ENCODE measurements at places on chromosomes 6 and 20.

DNA sequence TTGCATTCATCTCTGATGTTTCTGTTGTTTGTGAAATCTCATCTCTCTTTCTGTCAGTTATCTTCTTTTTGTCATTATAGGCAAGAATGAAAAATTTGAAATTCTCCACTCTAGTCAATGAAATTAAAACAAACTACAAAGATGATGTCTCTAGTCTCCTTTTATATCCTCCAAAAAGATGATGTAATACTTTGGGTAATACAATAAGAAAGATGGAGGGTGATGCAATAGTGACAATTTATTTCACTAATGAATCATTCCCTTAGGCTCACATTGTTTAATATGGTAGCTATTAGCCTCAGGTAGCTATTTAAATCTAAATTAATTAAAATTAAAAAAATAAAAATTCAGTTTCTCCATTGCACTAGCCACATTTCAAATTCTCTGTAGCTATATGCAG lies 145.4 kb downstream of the UST start:
- no peak for DNase-seq
- H3K4me1 ChIP-seq, result peaks cover 19% of the 10 kb centered on the region
- H3K27me3 ChIP-seq, result no peaks in the 10 kb centered on the region
- H3K27ac ChIP-seq, result no peak overlapping the region

DNA sequence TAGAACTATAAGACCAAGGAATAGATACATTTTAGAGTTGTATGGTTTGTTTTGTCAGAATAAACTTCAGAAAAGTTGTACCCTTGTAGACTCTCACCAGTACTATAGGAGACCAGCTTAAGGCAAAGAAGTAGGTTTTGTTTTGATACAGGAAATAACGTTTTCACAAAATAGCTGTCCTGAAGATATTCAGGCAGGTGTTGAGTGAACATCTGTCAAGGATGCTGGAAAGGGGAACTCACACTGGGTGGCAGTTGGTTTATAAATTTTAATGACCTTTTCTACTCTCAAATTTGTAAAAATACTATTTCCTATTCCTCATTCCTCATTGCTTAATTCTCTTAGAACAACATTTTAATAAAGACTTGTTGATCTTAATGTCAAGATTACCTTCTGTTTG lies 174.0 kb upstream of the MAN1A1 start:
- H3K4me1 ChIP-seq, result no peaks in the 10 kb centered on the region
- H3K27ac ChIP-seq, result no peak overlapping the region
- no peaks in the 10 kb centered on the region for H3K27me3 ChIP-seq
- H3K36me3 ChIP-seq, result no peaks in the 10 kb centered on the region

DNA sequence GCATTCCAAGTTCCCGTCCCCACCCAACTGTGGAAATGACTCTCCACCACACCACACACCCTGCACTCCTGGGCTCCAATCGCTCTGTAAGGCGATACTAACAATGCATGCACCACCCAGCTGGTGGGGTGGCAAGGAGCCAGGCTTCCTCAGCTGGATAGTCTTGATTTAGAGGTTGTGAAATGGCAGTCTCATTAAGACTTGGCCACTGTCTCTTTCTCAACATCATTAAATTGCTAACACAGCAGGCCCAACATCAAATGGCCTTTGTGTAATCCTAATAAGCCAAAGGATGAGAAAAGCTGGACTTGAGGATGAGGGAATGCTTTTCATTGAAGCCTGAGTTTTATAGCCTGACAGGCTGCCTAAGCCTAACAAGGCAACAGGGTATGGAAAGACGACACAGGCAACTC lies 223.7 kb downstream of the GMDS start:
- no peak overlapping the region for H3K4me3 ChIP-seq
- H3K36me3 ChIP-seq, result no peaks in the 10 kb centered on the region
- H3K27me3 ChIP-seq, result no peaks in the 10 kb centered on the region
- no peaks in the 10 kb centered on the region for H3K4me1 ChIP-seq
- H3K27ac ChIP-seq, result no peak overlapping the region

DNA sequence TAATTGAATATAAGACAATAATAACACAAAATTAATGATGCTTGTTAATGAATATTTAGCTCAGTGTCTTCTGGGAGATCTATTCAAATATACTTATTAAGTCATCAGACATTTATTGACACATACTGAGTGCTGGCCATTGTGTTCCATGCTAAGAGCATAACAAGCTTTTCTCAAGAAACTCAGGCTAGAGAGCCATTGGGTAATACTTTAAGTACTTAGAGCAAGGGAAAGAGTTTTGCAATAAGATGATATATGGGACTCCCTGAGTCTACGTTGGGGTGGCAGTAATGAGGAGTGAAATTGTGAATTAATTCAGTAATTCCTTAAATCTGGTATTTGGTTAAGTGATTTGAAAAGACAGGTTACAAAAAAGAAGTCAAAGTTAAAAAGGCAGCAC lies 11.1 kb downstream of the TMEM200A start:
- no peak for DNase-seq
- H3K27me3 ChIP-seq, result no peaks in the 10 kb centered on the region
- no peak overlapping the region for H3K27ac ChIP-seq
- H3K4me1 ChIP-seq, result no peaks in the 10 kb centered on the region
- H3K4me3 ChIP-seq, result no peak overlapping the region
- no peaks in the 10 kb centered on the region for H3K36me3 ChIP-seq

DNA sequence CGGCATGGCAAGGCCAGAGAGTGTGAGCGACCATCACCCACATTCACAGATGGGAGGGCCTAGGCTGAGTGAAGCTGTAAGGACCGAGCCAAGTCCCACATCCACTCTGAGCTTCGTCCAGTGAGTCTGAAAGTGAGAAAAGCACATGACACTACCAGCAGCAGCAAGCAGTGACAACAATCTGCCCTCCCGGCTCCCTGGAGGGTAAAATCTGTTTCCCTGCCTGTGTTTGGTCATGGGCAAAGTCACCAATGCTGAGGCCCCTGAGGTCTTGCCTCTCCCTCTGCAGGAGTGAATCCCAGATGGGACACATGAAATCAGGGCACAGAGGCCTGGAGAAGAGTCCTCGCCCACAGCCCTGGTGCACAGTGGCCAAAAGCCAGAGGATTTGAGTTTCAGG lies 6.4 kb upstream of the CST7 start:
- no peak for DNase-seq
- no peaks in the 10 kb centered on the region for H3K36me3 ChIP-seq
- no peak overlapping the region for H3K4me3 ChIP-seq
- H3K27me3 ChIP-seq, result no peaks in the 10 kb centered on the region

DNA sequence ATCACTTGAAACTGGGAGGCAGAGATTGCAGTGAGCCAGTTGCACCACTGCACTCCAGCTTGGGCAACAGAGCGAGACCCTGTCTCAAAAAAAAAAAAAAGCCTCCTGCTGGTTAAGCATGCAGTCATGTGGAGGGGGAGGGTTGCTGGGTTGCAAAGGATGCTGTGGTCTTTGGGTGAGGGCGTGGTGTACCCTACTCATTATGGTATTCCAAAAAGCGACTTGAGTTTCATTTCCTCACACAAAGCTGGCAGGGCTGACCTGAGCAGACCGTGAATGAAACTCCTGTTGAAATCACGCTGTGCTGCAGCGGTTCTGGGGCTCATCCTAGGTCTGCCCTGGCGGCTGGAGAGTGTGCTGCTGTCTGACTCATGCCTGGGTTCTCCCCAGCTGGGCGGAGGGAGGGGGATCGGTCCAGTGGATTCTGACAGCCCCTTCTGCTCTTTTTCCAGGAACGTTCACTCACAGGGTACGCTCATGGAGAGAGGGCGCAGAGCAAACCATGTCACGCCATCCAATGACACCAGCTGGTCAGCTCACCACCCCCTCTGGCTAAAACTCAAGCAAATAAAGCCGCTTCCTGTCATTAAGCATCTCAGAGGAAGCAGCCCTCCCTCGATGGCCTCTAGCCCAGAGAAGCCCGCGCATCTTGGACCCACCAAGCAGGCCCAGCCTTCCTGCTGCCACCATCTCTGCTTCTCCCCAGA lies 166.2 kb downstream of the SCML4 start:
- H3K4me1 ChIP-seq, result peaks cover 60% of the 10 kb centered on the region
- peaks cover 4% of the 10 kb centered on the region for H3K36me3 ChIP-seq
- H3K27me3 ChIP-seq, result no peaks in the 10 kb centered on the region
- no peak overlapping the region for H3K4me3 ChIP-seq

DNA sequence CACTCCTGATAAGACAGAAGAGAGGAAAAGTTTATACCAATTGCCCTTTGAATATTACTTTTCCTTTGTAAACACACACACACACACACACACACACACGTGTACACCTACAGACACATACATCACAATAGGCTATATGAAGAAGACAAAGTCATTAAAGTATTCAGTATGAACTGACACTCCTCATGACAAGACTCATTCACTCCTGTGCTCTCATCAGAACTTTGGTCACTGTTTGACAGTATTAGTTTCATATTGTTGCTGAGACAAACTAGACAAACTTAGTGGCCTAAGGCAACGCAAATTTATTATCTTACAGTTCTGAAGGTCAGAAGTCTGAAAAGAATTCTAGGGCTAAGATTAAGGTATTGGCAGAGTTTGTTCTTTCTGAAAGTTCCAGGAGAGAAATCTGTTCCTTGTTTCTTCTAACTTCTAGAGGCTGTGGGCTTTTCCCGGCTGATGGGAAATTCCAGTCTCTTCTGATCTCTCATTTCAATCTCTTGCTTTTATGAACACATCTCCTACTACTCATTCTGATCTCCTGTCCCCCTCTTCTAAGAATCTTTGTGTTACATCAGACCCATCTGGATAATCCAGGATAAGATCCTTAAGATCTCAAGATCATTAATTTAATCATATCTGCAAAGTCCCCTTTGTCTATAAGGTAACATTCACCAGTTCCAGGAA lies 171.3 kb downstream of the HACE1 start:
- H3K27ac ChIP-seq, result no peak overlapping the region
- H3K4me3 ChIP-seq, result no peak overlapping the region
- no peak for DNase-seq

Measured in HepG2 (cell line).